Activated CD8-positive, alpha-beta memory T cell treated with anti-CD3 and anti-CD28 coated beads, Interleukin-2, amount 10 ng/mL, durations not matched to agents 7 days and 5 days (primary cell): ENCODE measurements at places on chromosomes 2 and 18. TPM values are rescaled to one million over a fixed set of nuclear protein-coding genes. Genes with fewer than 3 reads are reported as not detected.

- DNase-seq: no peak
These were observed 5.8 kb downstream of the ATL2 start for GRCh38 chr2:38371235-38371634.

GRCh38 chr2:147855977-147856376 lies 11.1 kb downstream of the ACVR2A start:
- no peak for DNase-seq

DNA sequence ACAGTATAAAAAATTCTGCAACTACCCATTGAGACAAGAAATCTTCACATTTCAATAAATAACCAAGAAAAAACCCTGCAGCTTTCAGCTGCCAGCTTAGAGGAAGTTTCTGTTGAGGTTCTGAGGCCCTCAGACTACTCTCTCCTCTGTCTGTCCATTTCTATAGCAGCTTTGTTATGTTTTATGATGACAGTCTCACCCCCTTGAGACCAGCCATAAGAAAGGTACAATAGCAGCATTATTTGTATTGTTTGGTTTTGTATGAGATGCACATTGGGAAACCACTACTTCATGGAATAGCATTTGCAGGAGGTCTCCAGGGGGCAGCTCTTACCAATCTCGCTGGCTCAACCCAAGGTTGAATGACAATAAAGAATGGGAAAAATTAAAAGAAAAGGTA lies 334.6 kb upstream of the VRK2 start:
- no peak for DNase-seq

The TMEM169 gene
- 1.1 TPM for total RNA-seq

The CNDP1 gene
- total RNA-seq: not detected

DNA sequence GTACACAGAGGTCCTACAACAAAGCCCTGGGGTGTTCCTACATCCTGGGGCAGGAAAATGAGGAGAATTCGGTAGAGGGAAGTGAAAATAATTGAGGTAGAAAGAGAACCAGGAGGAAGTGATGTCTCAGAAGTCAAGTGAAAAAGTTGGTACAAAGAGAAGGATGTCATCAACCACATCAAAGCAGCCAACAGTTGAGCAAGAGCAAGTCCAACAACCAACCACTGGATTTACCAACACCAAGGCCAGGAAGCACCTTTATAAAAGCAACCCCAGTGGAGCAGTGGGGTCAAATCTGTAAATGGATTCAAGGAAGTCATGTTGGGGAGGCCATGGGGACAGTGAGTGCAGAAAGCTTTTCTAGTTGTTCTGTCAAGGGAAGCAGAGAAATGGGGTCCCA lies 360.4 kb downstream of the ZNF516 start:
- no peak for DNase-seq

GRCh38 chr2:178998539-178998938 lies 51.4 kb downstream of the CCDC141 start:
- no peak for DNase-seq
